Stimulated activated CD8-positive, alpha-beta memory T cell treated with anti-CD3 and anti-CD28 coated beads, Interleukin-4, amount 100 ng/mL, for 48 hours (primary cell): ENCODE measurements at places on chromosomes 2 and 18.

GRCh38 chr2:166173263-166173662 lies 45.4 kb upstream of the SCN1A start:
- DNase-seq, result no peak

DNA sequence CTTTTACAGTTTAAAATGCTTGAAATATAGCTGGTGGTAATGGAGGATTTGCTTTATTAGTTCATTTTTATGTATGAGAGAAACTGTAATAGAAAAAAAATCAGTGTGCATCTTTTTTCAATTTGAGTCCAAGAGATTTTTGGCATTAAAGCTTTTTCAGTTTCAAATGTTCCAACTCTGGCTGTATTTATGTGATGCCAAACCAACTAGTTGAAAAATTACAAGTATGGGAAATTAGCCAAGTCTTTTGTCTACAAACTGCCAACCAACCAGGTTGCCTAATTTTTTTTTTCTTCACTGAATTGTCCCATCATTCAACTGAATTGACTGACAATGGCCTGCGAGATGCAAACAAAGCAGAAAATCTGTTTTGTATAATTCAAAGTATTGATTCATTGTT lies 95.7 kb downstream of the ICOS start:
- DNase-seq, result no peak

- DNase-seq, result no peak
These were observed 29.4 kb upstream of the RTTN start for GRCh38 chr18:70234667-70235459.

- DNase-seq, result no peak
These were observed 50.3 kb downstream of the INHBB start for GRCh38 chr2:120396013-120396860.

DNA sequence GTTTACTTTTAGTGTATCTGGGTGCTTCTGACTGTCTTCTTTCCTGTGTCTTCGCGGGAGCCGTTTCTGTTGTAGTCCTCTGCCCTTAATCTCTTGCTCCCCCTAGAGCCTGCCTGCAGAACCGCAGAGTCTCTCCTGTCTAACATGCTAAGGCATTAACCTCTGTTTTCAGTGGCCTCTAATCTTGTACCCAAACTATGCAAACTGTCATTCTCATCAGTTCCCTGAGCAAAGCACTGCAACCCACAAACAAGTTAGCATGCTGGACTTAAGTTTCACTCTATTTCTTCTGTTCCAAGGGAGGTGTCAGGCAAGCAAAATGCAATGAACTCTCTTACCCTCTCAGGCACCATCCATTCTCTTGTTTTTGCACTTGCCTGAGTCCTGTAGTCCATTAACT lies 138.4 kb downstream of the OTX1 start:
- DNase-seq, result no peak

DNA sequence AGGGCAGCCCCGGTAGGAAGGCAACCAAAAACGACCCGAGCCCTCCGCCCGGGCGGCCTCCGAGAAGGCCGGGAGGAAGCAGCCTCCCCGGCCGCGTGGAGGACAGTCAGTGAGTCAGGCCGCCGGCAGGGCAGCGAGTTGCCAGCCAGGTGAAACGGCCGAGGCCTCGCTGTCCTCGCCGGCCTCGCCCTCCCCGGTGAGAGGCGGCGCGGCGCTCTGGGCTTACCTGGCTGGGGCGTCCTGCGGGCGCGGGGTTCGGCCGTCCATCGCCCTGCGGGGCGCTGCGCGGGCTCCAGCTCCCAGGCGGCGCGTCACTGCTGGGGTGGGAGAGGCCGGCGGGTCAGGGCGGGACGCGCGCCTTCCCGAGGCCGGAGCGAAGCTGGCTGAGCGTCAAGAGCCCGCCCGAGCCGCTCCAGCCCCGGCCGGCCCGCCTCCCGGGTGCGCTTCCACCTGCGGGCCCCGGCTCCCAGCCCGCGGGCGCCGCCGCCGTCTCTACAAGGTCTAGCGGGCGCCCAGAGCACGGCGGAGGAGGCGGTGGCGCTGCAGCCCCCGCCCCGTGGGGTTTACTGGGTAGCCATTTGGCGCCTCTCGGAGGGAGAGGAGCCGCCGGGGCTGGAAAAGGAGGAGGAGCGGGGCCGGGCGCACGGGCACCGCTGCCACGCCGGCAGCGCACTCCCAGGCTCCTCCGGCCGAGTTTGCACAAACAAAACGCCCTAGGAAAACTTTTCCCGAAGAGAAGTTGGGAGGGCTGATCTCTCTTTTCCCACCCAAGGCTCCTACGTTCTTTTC lies 499 bp downstream of the COBLL1 start:
- DNase-seq, result peak; percentile 47

- no peak for DNase-seq
These were observed 168.0 kb downstream of the LPIN1 start for GRCh38 chr2:11914455-11914854.

DNA sequence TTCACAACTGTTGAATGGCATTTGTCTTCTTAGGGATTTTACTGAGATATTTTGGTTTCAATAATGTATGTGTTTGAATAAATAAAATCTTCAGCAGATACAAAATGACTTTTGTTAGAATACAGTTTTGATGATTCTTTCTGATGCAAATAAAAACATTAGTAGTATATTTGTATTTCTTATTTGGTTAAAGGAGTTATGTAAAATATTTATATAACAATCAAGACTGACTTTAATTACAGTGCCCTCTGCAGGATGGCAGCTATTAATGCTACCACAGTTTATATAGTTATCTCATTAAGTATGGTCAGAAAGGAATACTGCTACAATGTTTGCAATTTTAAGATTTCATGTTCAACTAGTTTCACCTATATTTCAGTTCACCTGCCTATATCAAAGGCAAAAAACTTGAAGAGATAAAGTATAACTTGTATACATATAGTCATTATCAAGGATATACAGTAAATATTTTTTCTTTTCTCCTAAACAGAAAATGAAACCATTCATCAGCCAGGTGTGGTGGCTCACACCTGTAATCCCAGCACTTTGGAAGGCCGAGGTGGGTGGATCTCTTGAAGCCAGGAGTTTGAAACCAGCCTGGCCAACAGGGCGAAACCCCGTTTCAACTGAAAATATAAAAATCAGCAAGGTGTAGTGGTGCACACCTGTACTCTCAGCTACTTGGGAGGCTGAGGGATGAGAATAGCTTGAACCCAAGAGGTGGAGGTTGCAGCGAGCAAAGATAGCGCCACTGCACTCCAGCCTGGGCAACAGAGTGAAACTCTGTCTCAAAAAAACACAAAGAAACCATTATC lies 19.8 kb downstream of the ARL5A start:
- DNase-seq, result no peak

DNA sequence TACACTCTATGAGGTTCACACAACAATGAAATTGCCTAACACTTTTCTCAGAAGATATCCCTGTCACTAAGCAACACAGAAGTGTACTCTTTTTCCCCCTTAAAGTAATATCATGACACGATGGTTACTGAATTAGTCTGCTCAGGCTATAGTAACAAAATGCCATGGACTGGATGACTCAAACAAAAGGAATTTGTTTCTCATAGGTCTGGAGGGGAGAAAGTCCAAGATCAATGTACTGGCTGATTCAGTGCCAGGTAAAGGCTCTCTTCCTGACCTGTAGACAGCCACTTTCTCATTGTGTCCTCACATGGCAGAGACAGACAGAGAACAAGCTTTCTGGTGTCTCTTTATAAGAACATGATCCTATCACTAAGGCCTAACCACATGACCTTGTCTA lies 211.9 kb downstream of the RBM43 start:
- no peak for DNase-seq

DNA sequence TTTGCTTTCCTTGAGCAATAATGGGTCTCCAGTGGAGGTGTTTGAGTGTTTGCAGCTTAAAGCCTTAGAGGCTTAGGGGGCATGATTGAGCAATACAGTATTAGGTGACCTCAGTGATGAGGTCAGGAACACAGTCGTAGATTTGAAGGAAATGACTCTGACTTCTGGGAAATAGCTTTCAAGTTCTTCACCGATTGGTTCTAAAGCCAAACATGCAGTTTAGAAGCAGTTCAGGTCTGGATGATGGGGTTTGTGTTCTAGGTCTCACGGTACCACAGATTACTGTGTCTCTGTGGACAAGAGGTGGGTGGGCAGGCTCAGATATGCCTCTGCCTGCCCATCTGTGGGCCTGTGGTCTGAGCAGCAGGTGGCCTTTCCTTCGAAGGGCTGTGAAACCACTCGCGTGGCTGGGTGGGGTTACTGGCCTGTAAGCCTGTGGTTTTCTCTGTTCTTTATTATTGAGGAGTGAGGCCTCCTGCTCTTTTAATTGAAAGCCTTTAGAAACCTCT lies 7.8 kb downstream of the MTHFD2 start:
- DNase-seq, result peak; percentile 68

DNA sequence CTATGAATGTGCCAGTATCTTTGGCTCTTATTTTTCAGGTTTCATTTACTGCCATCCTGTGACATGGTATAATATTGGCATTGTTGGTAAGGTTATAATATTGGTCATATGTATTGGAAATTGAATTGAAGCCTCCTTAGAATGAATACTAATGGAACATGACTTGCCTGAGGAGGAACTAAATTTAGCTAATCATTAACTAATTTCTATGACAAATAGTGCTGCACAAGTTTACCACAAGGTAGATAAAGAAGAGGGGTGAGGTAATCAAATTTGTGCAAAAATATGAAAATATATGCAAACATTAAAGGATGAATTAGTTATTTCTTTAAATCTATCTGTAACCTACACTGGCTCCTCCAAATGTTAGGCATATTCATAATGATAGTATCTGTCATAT lies 43.2 kb upstream of the ORC2 start:
- no peak for DNase-seq

DNA sequence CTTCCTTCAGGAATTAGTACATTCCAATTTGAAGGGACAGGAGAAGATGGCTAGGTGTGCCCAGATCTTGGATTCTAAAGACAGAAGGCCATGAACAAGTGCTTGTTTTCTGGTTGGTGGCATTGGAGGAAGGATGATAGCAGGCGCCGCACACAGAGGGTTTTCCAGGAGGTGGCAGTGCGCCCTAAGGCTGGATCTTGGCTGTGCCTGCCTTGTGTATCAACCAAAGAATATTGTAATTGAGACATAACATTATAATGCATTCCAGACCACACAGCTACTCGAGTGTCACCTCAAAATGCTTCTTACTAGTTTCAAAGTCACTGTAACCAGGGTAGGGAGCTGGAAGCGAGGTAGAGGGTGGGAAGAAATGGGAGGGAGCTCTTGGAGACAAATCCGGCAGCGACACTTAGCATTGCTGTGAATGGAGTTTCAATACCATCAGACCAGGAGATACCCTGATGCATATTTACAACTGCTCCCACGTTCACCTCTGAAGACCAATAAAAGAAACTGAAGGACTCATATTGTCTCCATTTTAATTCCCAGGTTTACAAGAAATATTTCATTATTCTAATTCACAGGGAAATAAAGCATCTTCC lies 42.5 kb downstream of the CPO start:
- peak; percentile 63 for DNase-seq

- DNase-seq, result no peak
These were observed 201.9 kb upstream of the RBMS1 start for GRCh38 chr2:160695402-160696086.

DNA sequence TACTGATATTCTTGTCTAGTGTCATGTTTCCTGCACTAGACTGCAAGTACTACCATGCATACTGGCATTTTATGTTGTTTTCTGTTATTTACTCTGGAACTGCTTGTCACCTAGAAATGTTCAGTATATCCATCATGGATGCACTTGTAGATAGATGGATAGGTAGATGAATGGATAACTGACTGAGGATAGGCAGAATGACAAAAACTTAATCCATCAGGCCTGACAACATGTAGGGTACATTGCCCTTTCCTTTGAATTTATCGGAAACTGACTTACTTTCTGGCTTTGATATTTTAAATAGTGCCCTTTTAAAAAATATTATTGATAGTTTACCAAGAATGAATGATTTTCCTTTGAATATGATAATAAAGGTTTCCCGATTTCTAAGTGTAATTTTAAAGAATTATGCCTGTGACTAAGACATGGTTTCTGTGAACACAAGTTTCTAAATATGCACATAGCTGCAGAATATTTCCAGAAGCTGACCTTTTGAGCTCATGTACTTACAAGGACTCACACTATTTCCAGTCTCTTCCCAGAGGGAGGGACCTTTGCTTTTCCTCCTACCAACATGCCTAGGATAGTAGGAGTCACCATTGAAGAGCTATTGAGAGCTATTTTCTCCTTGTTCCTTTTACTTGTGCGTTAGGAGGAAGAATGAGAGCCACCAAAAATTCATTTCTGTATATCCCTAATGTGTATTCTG lies 81.3 kb downstream of the ANKRD12 start:
- DNase-seq, result no peak

DNA sequence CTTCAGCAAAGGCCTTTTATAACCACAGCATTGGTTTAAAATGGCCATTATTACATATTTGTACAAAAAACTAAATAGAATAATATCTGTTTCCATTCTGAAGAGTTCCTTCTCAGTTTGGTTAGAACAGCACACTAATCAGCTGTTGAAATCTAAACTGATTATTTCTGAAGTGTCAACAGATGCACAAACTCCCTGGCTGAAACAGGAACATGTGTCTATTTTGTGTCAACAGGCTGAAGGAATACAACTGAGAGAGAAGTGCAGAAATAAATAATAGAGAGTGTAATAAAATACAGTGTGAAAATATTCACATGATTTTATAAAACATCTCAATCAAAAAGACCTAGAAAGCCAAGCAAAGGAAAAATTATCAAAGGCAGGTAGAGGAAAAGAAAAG lies 29.7 kb downstream of the IKZF2 start:
- DNase-seq, result no peak

GRCh38 chr2:36800381-36800780 lies 103.9 kb downstream of the VIT start:
- peak; percentile 67 for DNase-seq

GRCh38 chr2:140392824-140393223 lies 1612.6 kb upstream of the NXPH2 start:
- DNase-seq, result no peak

- DNase-seq, result peak; percentile 33
These were observed 37.6 kb downstream of the PROC start for GRCh38 chr2:127455566-127456493.

DNA sequence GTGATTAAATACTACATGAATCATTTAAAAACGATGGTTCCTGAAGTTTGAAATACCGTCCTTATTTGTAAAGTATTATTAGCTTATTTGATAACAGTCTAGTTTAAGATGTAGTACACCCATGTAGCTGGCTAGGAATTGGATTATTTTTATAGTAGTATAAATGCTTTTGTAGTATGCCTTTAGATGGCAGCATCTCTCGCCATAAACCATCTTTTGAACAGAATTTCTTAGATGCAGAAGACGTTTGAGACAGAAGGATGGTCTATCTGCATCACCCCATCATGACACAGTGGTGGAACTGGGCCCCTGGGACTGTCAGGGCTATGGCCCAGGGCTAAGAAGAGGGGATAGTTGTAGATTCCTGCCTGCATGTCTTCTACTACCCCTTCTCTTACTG lies 152.7 kb downstream of the WDSUB1 start:
- DNase-seq, result no peak

GRCh38 chr2:190927301-190927700 lies 46.7 kb downstream of the GLS start:
- DNase-seq, result no peak
